ENCODE measurements at places on chromosomes 4 and X. TPM values are rescaled to one million over a fixed set of nuclear protein-coding genes. Genes with fewer than 3 reads are reported as not detected.

GRCh38 chrX:139811942-139812629 is 104.1 kb upstream of the MCF2 start:
- DNase-seq: no peak

- DNase-seq: no peak
Observed at GRCh38 chr4:92303621-92304027, at the start of gene GRID2. GRID2 (plus strand) TSS chr4:92303966.

- no peak for DNase-seq
Observed at GRCh38 chrX:25020905-25021449, 5.2 kb upstream of the ARX start.

Gene PLP2
- total RNA-seq: 20.4 TPM

DNA sequence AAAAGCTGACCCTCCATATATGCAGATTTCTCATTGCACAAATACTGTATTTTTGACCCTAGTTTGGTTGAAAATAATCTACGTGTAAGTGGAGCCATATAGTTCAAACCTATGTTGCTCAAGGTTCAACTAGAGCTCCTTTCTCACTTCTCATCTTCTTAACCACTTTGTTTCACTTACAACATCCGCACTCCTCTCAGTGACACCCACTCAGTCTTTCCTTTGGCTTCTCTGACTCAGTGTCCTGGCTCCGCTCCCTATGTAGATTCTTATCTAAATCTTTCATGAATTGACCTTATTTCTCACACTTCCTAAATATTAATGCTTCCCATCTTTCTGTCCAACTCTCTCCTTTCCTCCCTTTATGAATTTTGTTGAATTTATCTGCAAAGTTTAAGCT is 32.9 kb upstream of the DKK2 start:
- peak; percentile 22 for DNase-seq

DNA sequence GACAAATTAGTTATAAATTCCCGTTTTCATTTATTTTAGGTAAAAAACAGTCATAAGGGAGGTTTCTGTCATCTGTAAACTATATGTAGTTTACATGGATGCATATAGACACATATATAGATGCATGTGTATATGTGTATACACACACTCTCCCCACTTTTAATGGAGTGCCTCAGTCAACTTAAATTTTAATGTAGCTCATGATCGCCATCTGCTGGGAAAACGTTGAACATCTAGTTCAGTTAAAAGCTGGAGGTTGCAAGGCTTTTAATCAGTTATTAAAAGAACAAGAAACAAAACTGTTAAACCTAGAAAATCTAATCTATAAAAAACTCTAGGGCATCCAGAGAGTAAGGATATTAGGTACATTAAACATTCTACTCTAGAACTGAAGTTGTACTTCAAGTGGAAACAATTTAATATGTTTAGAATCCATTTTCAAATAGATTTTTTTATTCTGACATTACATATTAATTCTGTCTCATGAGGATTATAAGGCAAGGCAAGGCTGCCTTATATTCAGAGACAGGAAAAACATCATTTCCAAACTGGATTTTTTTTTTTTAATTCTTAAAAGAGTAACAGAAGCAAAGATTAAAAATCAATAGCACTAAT is 122.6 kb downstream of the SHISA3 start:
- peak; percentile 59 for DNase-seq

Gene FOXP3
- total RNA-seq: not detected

Gene PDHA1
- 182 TPM for total RNA-seq

Gene GPR119
- not detected for total RNA-seq

DNA sequence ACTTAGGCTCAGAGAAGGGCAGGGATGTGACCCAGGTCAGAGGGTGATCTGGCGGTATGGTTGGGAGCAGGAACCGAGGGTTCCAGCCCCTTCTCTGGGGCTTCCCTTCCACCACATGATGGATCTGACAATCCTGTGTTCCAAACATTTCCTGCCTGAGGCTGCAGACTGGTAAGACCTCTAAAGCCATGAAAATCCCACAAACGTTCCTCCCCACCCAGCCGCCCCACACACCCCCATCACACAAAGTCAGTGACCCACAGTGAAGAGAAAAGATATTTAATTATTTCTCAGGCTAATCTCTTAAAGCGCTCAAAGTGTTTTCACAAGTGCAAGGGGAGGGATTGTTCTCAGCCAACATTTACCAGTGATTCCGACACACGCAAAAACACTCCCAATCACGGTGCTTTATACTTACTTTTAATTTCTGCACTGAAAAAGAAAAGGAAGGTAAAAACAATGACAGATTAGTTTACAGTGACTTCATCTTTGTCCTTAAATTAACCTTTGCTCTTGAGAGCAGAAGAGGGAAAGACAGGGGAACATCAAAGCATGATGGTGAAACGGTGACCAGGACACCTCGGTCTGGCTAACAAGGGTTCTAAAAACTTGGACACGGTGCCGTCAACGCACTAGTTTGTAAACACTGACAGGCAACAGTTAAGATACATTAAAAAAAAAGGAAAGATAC is 42.4 kb downstream of the WDR1 start:
- no peak for DNase-seq

Gene FAM9C
- not detected for total RNA-seq

DNA sequence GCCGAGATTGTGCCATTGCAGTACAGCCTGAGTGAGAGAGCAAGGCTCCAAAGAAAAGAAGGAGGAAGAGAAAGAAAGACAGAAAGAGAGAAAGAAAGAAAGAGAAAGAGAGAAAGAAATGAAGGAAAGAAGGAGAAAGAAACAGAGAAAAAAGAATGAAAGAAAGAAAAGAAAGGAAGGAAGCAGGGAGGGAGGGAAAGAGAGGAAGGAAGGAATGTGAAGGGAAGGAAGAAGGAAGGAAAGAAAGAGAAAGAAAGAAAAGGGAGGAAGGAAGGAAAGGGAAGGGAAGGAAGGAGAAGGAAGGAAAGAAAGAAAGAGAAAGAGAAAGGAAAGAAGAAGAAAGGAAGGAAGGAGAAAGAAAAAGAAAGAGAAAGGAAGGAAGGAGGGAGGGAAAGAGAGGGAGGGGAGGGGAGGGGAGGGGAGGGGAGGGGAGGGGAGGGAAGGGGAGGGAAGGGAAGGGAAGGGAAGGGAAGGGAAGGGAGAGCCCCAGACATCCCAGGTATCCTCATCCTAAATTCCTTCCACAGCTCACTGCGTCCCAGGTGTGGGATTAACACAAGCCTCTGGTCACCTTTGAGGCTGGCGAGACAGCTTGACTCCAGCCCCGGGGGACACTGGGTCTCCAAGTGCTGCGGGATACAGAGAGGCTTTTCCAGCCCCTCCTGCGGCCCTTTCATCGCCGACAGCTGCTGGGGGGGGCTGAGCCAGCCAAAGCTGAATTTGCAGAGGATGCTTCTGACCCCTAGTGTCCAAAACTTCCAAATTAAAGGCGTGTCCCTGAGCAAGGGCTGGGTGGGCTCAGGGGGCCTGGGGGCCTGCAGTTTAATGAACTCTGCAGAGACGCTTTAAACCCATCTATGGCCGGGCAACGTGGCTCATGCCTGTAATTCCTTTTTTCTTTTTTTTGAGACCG is 24.2 kb upstream of the CSF2RA start:
- DNase-seq: no peak

DNA sequence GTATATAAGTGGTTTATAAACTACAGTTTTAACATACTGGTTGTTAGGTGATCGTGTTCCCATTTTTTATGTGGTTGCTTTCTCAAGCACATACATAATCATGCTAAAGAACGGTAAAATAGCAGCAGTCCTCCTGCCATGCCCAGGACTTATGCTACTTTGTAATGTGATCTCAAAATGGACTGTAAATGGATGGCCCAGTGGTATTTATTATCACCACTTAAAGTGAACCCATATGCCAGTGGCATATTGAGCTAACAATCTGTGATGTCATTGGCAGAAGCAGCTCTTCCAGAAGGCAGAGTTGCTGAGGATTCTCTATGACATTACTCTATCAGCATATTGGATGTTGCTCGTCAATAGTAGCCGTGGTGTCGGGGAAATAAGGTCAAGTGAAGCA is 28.6 kb downstream of the ANK2 start:
- DNase-seq: no peak

- DNase-seq: no peak
Observed at GRCh38 chr4:106717091-106717490, 319.0 kb downstream of the DKK2 start.

Gene MAPK10
- total RNA-seq: 3.4 TPM

DNA sequence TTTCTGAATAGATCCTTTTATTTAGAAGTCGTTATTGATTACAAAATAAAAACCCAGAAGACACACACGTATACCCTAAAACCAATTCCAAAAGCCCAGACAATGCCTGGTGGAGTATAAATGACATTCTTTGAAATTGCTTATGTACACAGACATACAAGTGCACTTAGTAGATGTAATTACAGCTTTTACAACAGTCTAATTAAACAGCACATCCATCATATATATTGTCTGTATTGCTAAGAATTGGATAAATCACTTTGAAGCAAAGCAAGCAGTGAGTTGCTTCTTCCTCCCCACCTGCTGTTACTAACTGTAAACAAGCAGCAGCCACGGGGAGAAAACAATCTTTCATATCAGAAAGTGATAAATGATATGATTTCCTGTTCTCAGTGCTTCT is 645.7 kb downstream of the TLL1 start:
- DNase-seq: no peak

DNA sequence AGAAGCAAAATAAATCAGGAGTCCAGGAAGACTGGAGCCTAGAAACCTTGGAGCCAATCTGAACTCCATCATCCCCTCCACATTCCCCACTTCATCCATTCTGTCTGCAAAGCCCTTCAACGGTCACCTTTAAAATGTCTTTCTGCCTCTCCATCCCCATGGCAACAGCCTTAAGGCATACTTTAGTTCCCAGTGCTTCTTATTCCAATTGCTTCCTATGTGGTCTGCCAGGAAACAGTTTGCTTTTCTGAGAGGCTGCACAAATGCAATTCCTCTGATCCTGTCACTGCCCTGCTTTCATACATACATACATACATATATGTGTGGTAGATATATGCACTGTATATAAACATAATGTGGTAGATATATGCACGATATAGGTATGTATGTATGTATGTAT is 786 bp upstream of the MAGEH1 start:
- DNase-seq: no peak

Gene SHOX
- not detected for total RNA-seq

- no peak for DNase-seq
Observed at GRCh38 chrX:120021927-120022326, 55.6 kb downstream of the RHOXF2B start.

DNA sequence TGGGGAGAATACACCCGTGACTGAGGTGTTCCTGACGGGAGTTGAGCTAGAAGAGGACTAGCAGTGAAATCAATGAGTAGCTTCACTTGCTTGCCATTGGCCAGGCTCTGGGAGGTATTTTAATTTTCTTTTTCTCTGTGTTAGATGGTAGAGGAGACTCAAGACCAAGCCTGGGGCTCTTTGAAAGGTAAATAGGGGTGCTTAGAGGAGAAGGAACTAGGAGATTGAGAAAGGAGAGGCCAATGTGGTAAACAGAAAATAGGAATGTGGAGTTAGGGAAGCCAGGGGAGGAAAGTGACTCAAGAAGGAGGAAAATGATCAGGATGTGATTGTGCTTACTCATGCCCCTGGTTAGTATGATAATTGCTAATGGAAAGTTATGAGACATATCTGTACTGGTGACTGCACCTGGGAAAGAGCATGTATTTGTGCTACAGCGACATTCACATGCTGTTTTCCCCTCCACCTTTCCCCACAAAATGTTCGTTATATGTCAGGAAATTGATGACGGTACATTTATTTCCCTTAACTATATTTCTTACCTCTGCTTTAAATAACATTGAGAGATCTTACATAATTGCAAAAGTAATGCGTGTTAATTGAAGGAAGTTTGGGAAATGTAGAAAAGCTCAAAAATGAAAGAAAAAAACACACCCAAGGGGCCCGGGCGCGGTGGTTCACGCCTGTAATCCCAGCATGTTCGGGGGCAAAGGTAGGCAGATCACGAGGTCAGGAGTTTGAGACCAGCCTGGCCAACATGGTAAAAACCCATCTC is 16.9 kb upstream of the LRBA start:
- DNase-seq: peak; percentile 91

DNA sequence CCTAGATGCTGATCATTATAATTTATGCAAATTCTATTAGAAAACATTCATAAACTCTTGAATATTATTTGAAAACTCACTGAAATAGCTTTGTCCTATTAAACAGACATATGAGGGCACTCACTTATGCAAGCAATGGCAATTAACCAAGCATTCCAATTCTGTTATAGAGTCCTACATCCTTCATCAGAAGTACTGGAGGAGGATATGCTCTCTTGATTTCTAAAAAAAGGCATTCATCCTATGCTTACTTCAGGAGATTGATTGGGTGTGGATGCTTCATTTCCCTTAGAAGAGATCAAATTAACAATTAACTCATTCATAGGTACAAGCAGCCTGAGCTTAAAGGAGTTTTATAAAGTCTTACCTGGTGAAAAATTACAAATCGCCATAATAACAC is 1317.2 kb downstream of the PCDH7 start:
- DNase-seq: no peak

DNA sequence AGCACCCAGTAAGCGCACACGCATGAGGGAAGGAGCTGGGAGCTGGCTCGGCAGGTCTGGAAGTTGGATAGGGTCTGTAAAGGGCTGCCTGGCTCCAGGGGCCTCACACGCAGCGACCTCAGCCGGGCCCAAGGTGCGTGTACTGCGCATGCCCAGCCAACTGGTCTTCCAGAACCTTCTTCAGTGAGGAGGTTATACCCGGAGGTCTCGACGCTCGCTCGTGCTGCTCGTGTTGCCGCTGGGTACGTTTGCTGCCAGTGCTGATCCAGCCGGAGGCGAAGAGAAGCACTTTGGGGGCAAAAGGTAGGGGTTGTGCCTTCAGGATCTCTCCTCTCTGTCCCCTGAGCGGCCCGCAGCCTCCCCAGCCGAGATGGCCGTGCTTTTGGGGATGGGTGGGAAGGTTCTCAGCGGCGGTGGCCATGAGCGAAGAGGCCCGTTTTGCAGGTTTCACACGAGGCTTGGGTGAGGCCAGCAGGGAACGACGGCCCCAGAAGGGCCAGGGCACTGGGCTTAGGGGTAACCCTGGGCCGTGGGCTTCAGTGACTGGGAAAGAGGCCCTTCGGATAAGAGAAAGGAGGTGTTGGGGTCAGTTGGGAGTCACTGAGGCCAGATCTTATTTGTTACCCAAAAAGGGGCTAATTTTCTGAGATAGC is 3.8 kb upstream of the CXCL9 start:
- no peak for DNase-seq

GRCh38 chrX:103792916-103793544 is 16.4 kb downstream of the PLP1 start:
- peak; percentile 63 for DNase-seq

GRCh38 chrX:123185721-123186120 is 1.6 kb downstream of the GRIA3 start:
- no peak for DNase-seq

GRCh38 chr4:174005422-174005821 is 278.0 kb downstream of the FBXO8 start:
- no peak for DNase-seq

GRCh38 chr4:78297116-78297800 is 240.1 kb downstream of the FRAS1 start:
- no peak for DNase-seq

Gene ATRX
- total RNA-seq: 41.2 TPM
